NCI-H510A (cell line): ENCODE measurements at places on chromosomes 5 and 9.

- DNase-seq, result no peak
Measured at GRCh38 chr9:33408087-33408486, 5.7 kb upstream of the AQP7 start.

DNA sequence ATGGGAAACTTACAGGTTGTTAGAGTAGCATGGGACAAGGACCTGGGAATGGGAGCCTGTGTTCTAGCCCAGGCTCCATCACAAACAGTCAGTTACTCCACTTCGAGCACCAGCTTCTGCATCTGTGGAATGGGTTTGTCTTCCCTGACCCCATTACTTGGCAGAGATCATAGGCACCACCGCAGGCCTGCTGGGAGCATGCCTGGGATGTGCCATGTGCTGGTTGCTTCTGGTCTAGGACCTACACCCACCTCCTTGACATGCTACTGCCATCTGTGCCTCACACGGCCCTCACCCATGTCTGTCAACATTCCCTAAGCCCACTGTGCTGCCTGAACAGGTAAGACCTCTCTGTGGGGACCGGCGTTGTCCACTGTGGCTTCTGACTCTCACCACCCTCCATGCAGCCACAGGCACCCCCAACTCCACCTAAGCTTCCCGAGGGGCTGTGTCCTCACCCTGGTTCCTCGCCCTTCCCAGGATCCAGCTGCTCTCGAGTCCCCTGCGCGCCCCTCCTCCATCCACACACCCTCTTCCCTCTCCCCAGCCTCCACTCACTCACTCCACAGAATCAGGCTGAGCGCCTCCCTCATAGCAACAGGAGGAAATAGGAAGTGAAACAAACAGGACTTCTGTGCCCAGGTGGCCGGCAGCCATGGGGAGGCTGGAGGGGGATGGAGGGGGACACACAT, 85.9 kb upstream of the FAM120A start:
- no peak for DNase-seq

DNA sequence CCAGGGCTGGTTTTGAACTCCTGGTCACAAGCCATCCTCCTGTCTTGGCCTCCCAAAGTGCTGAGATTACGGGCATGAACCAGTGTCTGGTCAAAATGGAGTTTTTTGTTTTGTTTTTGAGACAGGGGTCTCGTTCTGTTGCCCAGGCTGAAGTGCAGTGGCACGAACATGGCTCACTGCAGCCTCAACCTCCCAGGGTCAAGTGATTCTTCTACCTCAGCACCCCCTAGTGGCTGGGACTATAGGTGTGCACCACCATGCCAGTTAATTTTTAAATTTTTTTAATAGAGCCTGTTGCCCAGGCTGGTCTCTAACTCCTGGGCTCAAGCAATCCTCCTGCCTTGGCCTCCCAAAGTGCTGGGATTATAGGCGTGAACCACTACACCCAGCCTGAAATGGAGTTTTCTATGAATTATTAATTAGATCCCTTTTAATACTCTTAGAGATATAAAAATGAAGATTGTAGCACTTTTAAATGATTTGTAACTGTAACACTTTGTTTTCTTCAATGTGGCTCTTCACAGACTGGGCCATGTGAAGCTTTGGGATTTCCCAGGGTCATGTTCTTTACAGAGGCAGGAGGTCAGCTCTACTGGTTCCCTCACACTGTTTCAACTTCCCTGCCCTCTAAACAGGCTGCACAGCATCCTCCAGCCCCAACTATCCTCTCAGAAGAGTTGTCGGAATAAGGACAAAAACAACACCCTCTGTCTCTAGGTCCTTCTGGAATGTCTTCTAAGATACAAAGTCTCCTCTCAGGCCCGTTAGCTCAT, 32.7 kb upstream of the SPARC start:
- no peak for DNase-seq

- no peak for DNase-seq
Measured at GRCh38 chr9:33719581-33720374, 75.6 kb upstream of the PRSS3 start.

GRCh38 chr5:131277875-131278740, 14.3 kb downstream of the CDC42SE2 start:
- no peak for DNase-seq

DNA sequence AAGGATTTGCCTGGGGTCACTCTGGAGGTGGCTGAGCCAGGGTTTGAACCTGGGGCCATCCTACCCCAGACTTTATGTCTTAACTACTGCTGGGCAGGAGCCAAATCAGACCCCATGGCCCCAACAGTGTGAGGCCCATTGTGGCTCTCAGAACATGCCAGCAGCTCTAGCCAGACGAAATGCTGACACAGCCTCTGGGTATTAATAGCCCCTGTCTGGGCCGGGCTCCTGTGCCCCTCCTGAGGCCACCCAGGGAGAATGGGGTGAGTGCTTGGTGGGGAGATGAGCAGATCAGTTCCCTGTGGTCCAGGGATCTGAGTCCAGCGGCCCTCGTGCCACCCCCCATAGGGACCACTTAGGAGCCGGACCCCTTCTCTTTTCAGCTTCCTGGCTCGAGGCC, 2.2 kb upstream of the PLPP7 start:
- no peak for DNase-seq

DNA sequence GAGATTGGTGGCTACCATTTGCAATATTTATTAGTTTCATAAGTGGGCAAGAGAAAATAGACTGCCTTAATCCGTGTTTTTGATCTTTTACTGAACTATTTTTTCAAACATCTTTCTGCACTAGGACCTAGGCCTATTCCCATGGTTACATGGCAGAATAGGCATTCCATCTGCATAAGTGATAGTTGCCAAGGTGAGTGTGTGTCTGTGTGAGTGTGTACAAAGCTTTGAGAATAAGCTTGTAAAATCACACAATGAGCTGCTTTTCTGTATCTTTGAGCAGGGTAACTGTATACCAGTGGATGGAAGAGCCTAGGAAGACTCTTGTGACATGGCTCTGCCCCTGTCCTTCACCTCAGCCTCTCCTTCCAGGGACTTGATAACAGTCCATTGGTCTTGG, 92.7 kb downstream of the SGCD start:
- no peak for DNase-seq

DNA sequence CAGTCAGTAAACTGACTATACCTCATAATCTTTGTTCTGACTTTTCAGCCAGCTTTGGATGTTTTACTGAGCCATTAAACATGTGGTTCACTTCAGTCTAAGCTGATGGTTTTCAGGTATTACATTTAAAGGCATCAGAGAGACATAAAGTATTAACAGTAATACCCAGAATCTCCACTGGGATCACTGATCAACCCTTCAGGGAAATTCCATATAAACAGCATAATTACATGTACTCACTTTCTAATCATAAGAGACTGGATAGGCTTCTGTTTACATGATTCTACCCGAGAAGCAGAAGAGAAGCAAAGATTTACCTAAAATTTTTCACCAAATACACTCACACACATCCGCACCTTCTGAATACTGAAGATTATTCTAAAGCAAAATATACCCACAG, 186.7 kb upstream of the FREM1 start:
- no peak for DNase-seq

GRCh38 chr5:83364312-83365299, 106.9 kb upstream of the VCAN start:
- DNase-seq, result no peak

DNA sequence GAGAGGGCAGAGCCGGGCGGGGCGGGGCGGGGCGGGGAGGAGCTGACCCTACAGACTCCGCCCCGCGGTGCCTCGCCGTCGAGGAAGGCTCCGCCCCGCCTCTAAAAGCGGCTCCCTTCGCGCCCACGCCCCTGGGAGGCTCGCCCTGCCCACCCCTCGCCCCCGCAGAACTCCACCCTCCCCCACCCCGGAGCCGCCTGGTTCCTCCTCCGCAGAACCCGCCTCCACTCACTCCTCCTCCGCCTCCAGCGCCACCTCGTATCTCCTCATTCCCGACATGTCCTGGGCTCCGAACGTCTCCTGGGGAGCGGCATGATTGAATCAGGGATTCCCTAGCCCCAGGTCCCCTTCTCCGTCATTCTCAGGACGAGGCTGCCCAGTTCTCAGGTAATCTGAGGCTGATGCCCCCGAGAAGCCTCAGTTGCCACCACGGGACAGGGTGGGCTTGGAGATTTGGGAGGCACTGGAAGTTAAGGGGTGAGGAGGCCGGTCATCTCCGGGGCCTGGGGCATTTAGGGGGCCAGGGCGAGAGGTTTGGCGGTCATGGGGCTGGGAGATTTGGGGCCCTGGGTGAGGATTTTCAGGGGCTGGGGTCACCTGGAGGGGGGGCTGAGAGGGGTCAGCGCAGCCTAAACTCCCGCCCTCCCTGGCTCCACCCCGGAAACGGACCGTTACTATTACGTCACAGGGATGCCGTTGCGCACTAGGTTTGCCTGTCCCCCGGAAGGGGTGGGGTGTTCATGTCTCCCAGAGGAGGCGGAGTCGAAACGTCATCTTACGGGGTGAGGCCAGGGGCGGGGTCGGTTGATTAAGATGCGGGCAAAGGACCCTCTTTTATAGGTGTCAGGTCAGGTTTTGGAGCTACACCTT, 3.2 kb upstream of the CCL27 start:
- DNase-seq, result peak; percentile 90

DNA sequence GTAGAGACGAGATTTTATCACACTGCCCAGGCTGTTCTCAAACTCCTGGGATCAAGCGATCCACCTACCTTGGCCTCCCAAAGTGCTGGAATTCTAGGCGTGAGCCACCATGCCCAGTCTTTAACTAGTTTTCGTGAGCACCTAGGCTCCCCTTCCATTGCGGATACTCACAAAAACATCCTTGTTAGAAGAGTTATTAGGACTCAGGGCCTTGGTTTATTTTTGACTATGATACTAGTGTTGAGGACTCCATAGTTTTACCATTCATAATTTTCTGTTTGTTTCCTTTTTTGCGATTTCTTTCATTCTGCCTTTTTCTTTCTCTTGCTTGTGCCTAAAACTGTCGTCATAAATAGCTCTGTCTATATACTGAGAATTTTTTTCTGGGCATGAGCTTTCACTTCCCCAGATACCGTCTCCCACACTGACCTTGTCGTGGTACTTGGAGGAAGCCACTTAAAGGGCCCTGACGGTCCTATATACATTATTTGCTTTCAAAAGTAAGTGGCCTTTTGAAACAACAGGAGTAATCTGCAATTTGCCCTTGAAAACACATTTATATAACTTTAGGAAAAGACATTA, 5.2 kb downstream of the F2R start:
- DNase-seq, result no peak

DNA sequence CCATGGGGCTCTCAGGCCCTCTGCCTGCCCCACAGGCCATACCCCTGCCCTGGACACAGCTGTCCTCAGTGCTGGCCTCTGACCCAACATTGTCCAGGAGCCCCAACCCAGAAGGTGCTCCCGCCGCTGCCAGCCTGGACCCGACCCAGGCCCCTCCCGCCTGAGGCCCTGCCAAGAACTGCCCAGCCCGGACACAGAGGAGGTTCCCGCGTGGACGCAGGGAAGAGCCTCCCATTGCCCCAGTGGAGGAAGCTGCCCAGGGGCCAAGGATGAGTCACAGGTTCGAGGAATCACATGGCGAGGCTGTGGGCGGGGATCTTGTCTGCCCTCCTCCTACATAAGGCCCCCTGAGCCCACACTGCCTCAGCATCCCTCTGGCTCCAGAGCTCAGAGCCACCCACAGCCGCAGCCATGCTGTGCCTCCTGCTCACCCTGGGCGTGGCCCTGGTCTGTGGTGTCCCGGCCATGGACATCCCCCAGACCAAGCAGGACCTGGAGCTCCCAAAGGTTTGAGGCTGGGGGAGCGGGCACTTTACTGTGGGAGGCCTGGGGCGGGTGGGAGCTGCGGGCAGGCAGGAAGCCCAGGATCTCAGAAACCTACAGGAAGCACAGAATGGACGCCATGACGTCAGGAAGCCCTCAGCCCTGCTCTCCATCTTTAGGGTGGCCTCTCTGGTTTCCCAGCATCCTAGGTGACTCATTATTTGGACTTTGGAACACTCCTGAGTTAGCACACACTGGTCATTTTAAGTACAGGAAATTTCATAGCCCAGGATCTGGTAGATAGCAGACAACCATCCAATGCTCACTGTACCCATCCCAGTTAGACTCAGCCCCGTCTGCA, at the start of gene PAEP:
TSS of gene PAEP (plus strand) at position 366 of the 844 bp plus-strand sequence.
- DNase-seq, result no peak
